ENCODE measurements at places on chromosomes 12 and 14.

GRCh38 chr14:35043046-35043445 is 3.0 kb upstream of the FAM177A1 start:
- DNase-seq, result no peak

- DNase-seq, result no peak
These were observed 161.7 kb upstream of the PARP11 start for GRCh38 chr12:4034921-4035320.

DNA sequence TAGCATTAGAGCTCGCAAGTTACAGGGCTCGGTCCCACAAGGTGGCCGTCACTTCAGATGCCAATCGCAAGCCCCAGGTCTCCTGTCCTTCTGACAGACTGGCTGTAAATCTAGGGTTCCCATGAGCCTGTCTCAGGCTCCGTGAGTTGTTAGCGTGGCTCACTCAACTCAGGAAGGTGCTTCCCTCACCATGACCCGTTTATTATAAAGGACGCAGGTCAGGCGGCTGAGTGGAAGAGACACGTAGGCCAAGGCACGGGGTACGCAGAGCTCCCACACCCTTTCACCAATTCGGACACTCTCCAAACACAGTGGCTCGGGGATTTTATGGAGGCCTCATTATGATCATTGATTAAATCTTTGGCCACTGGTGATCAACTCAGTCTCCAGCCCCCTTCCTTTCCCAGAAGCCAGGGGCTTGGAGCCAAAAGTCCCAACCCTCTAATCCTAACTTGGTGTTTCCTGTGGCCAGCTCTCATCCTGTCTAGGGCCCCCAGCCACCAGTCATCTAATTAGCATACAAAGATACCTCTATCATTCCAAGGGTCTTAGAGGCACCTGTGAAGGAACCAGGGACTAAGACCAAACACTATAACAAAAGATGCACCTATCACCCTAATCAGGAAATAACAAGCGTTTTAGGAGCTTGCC is 25.8 kb upstream of the LRTM2 start:
- DNase-seq, result no peak

- no peak for DNase-seq
These were observed 35.7 kb upstream of the ATP2A2 start for GRCh38 chr12:110245369-110245772.

GRCh38 chr12:13864081-13864673 is 117.2 kb downstream of the GRIN2B start:
- peak; percentile 65 for DNase-seq

DNA sequence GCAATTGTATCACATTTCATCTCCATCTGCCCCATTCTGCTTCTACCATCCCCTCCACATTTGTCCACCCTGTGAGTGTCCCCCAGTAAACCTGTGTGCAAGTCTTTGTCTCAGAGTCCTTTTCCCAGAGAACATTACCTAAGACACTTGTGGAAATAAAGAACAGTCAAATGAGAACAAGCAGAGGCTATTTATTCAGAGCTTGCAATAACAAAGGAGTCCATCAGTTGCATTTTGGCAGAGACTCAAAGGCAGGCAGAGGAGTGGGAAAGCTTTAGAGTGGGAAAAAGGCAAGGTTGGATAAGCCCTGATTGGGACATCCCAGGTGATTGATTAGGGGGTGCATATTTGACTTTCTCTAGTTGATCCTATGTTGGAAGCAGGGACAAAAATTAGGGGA is 18.2 kb upstream of the PPFIBP1 start:
- DNase-seq, result no peak

- DNase-seq, result no peak
These were observed 172.8 kb upstream of the KITLG start for GRCh38 chr12:88753066-88753465.

GRCh38 chr14:101047326-101047725 is 143.8 kb upstream of the RTL1 start:
- no peak for DNase-seq

- DNase-seq, result no peak
These were observed 125.2 kb downstream of the ALX1 start for GRCh38 chr12:85405262-85405661.

DNA sequence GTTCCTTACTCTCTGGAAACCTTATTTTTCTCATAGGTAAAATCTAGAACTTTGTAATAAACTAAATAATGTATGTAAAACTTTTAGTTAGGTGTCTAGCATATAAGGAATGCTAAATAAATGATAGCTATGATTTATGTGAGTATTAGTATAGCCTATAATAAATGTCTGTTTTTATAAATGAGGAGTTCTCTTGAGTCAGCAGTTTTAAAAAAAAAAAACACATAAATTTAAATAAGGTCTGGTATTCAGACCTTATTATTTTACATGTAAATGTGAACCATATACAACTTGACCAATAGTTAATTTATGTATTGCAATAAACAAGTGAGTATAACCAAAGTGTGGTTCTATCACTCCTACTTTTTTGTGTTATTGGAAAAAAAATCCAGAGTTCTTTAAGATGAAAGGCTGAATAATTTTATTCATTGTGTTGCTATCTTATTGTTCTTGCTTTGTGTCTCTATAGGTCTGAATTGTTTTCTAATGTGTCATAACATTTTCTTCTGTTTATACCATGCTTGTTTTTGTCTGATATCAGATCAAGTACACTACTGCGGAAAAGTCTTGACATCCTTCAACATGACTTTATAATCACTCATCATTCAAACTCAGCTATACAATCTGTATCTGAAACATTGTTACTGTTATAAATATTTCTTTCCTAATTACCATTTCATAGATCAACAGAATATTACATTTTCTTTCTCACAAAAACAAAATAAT is 115.7 kb downstream of the RASSF9 start:
- no peak for DNase-seq

GRCh38 chr12:80412343-80412953 is 31.6 kb upstream of the PTPRQ start:
- DNase-seq, result peak; percentile 35

GRCh38 chr12:124024776-124025175 is 51.8 kb downstream of the ZNF664 start:
- DNase-seq, result no peak

GRCh38 chr14:36076197-36076596 is 100.3 kb downstream of the PTCSC3 start:
- DNase-seq, result no peak

- no peak for DNase-seq
These were observed 146.0 kb downstream of the FBXL14 start for GRCh38 chr12:1448336-1448735.

DNA sequence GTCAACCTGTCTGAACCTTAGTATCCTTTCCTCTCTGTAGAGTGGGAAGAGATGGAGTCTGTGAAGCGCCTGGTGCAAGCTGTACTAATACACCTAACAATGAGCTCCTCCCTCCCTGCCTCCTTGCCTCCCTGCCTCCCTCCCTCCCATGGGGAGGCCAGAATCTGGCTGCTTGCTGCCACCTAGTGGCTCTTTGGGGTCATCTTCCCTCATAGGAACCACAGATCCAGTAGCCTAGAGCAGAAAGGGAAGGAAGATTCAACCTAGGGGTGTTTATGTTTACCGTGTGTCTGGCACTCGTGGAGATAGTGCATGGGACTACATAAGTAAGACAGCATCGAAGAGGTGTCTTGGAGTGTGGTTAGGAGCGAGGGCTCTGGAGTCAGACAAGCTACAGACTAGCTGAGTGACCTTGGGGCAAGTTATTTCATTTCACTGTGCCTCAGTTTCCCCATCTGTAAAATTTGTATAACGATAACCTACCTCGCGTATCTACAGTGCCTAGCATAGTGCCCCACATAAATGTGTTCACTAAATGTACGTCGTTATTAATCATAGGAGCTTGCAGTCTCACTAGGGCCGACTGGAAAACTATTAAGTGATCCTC is 35.5 kb upstream of the TSPAN9 start:
- DNase-seq, result peak; percentile 70

DNA sequence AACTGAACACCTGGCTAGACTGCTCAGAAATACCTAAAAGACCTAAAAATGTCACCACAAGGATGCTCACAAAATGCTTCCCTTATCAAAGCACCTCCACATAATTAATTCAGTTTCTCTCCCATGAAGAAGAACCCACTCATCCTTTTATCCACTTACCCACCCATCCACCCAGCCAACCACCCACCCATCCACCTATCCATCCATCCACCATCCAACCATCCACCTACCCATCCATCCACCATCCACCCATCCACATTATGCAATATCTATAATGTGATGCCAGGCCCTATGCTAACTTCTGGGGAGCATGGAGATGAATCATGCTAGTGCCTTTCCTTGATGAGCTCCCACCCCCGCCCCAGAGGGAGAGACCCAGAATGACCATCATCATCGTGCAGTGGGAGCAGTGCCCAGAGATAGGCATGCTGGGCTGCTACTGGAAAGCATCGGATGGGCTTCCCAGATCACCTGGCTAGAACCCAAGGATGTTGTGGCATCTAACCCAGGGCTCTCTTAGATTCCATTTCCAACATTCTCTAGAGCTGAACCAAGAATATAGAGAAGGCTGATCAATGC is 166.6 kb downstream of the TTC7B start:
- no peak for DNase-seq

DNA sequence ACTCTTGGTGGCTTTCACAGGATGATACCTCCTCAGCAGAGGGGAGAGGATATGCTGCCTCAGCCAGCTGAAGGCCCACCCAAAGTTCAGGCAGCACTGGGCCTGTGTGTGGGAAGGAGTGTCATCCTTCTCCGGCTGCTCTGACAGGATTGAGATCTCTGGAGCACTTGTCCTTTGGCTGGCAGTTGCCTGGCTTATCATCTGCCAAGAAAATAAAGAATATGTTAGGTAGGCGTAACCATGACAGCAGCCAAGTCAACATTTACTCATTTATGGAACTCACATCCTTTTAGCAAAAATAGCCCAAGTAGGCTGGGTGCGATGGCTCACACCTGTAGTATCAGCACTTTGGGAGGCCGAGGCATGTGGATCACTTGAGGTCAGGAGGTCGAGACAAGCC is 68.5 kb downstream of the PPFIBP1 start:
- no peak for DNase-seq

- no peak for DNase-seq
These were observed 51.9 kb downstream of the CCDC91 start for GRCh38 chr12:28242129-28242495.

DNA sequence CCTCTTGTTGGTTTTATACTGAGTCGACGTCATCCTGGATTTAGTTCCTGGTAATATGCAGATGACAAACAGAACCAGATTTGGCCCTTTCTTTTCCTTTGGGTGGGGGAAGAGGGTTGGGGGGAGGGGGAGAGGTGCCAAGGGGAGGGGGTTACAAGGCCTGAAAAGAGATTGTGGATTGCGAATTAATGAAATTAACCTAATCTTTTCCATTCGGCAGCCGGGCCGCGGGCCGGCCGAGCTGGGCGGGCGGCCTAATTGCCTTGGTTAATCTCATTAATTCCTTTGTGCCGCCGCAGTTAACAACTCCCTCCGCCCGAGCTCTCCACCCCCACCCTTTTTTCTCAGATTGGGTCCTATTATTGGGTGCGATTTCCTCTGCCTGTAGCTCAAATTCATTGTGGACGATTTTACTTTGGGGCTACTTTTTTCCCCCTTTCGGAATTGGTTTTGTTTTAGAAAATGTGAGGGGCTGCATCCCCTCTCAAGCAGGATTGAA is 387 bp upstream of the GSC start:
- no peak for DNase-seq

- no peak for DNase-seq
These were observed 134.7 kb downstream of the FGD4 start for GRCh38 chr12:32533971-32534590.

DNA sequence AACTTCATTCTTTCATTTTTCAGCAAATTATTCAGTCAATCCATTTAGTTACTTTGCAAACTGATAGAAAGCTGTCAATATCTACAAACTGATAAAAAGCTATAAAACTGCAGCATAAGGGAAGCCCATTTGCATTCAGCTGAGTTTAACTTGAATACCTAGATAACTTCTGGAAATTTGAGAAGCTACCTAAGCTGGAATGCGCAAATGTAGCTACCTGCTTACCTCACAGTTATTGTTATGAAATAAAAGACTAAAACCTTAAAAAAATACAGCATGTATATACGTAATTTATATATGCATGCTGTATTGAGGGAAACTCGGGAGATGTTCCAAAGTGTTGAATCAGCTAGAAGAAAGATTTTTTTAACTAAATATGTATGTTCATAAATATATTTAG is 94.4 kb downstream of the SYT1 start:
- DNase-seq, result no peak

- DNase-seq, result no peak
These were observed 81.9 kb downstream of the DBX2 start for GRCh38 chr12:44968965-44969364.

- DNase-seq, result no peak
These were observed 421.7 kb downstream of the VRK1 start for GRCh38 chr14:97218691-97219430.

DNA sequence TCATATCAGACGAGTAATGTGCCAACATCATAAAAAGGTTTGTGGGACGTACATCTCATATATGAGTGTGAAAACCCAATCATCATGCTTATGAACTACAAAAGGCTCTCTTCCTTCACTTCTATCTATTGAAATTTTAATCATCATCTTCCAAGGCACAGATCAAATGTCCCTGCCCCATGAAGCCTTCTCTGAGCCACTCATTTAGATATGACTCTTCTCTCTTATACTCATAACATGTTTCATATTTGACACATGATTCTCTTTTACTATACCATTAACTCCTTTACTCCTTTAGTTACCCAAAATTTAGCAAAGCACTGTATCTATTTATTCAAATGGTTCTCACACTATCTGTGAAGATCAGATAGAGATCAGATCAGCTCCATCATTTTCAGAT is 22.2 kb downstream of the RALGAPA1 start:
- DNase-seq, result no peak

GRCh38 chr14:102882226-102882906 is 40.1 kb upstream of the AMN start:
- no peak for DNase-seq

DNA sequence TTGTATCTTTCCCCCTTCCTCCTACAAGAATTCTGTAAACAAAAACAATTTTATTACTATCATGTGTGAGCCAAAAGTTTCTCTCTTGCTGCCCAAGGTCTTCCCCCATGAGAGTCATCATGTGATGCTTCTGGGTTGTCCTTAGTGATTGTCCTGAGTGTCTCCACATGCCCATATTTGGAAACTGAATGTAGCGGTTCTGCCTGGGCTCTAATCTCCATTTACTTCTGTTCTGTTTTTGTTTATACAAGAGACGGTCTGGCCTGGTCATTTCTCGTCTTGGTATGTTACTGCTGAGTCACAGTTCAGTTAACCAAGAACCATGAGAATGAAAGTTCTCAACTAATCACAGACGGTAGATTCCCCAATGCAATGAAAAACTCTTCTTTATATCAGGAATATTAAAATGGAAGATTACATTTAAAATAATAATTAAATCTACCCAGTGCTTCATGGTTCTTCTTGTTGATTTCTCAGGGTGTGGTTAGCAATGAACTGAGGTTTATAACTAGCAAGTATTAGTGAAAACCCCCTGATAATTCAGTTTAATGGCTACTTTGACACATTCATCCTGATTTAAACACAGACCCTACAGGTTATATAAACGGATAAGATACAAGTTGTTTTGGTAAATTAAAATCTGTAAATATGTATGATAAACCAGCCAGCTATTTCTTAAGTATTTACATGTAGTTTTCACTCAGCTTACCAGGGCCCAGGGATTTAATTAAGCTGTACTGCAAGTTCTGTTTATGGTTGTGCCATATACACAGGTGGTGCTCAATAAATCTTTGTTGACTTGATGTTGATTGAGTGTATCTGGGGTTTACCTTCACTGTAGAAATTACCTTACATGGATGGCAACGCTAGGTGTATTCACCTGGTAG is 81.1 kb downstream of the PELI2 start:
- no peak for DNase-seq

- DNase-seq, result peak; percentile 16
These were observed 6.7 kb downstream of the BCL7A start for GRCh38 chr12:122028165-122028904.
